Coronary artery (tissue), 2 donors: ENCODE measurements at places on chromosomes 3 and 15.

DNA sequence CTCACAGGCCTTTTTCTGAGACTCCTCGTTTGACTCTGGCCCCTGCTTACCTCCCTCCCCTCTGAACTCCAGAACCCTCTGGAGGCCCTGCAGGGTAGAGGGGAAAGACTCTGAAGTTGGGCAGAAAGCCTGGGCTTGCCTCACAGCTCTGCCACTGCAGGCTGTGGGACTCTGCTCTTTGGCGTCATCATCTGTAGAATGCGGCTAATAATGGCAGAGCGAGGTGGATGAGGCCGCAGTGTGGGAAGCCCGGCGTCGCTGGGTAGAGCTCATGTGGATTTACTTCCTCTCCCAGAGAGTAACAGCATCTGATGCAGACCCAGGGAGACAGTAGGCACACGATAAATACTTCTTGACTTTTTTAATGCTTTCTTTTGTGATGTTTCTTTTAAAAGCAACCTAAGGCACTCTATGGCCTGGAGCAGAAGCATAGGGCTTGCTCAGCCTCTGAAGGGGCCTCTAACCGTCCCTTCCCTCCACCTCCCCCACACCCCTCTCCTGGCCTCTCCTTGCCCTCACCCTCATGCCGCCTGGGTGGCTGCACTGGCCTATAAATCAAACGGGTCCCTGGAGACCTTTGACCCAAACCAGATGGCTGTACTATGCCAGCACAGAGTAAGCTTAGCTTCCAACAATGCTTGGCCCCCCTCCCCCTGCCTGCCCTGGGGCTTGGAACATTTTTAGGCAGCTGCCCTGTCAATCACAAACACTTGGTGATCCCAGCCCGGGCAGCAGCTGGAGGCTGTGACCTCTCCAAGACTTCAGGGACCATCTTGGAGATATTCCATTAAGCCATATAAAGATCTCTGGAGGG is 32.9 kb downstream of the SPSB4 start:
- DNase-seq = no peak

DNA sequence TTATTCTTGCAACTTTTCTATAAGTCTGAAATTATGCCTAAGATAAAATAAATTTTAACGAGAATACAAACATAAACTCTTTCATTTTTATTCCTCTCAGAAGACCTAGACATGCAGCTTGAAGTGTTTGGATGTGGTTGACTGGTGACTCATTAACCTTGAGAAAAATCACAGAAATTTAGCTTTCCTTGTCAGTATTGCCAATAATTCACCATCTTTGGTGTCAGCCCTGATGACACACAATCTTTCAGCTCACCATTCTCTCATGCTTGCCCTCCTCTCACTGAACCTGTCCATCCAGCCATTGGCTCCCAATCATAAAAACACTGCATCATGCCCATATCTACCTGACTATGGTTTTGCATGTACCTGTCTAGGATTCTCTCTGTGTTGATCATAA is 22.6 kb upstream of the TNFAIP8L3 start:
- no peak for DNase-seq

GRCh38 chr3:149455989-149456388 is 18.5 kb upstream of the TM4SF4 start:
- no peak for DNase-seq

DNA sequence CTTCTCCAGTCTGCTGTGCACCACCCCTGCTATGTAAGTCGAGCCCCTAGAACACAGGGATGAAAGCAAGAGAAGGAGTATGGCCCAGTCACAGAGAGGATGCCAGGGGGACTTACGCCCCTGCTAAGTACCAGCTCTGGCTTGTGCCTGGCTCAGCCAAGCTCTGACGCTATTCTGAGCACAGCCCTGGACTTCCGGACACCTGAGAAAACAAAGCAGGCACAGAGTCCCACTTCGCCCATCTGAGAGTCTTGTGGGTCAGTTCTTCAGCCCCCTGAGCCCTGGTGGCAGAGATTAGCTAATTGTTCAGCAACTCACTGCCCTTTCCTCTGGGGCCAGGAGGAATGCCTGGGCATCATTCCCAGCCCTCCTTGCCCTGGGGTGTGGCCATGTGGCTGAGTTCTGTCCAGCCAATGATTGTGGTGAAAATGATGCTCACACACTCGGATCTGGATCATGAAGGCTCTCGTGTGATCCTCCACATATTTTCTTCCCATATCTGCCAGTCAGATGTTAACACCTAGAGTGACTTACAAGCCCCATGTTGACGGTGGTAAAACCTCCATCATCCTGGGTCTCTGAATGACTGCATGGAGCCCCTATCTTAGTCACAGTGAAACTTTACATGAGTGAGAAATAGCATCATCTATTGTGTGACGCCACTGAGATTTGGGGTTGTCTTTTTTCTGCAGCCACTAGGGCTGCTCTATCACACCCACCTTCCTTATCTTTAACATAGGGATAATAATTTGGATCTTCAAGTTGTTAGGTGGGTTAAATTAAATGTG is 105.7 kb downstream of the TPRA1 start:
- peak; percentile 67 for DNase-seq

- no peak for DNase-seq
Measured at GRCh38 chr3:175159202-175159601, 300.1 kb downstream of the NAALADL2 start.

DNA sequence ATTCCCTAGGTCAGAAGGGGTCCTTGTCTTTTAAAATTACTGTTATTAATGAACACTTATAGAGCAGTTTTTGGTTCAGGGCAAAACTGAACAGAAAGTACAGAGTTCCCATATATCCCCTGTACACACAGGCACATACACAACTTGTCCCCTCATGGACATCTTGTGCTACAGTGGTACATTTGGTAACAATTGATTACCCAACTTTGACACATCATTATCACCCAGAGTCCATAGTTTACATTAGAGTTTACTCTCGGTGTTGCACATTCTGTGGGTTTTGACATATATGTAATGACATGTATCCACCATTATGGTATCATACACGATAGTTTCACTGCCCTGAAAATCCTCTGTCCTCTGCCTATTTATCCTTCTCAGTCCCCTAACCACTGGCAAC is 984 bp upstream of the EDC3 start:
- no peak for DNase-seq

GRCh38 chr15:66679061-66679656 is 22.9 kb upstream of the SMAD6 start:
- no peak for DNase-seq

- no peak for DNase-seq
Measured at GRCh38 chr3:142021127-142021526, 128.2 kb downstream of the TFDP2 start.

GRCh38 chr15:29043736-29044502 is 158.1 kb downstream of the APBA2 start:
- no peak for DNase-seq

- peak; percentile 16 for DNase-seq
Measured at GRCh38 chr15:28945626-28946230, 60.0 kb downstream of the APBA2 start.

DNA sequence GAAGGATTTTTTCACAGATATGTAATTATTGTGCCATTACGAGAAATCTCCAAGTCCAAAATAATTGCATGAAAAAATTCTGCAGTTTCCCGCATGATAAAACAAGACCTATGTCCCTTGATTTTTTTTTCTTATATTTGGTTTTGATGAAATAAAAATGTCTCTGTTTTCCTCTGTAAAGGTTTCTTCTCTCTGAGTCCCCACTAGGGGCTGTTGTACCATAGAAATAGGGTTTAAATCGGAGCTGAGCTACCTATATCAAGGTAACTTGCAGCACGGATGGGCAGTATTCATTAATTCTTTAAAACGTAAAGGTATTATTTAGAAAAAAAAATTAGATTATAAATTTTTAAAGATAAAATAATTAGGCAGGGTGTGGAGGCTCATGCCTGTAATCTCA is 66.6 kb upstream of the IGF1R start:
- DNase-seq = no peak

GRCh38 chr3:173938616-173939015 is 541.1 kb downstream of the NLGN1 start:
- no peak for DNase-seq

DNA sequence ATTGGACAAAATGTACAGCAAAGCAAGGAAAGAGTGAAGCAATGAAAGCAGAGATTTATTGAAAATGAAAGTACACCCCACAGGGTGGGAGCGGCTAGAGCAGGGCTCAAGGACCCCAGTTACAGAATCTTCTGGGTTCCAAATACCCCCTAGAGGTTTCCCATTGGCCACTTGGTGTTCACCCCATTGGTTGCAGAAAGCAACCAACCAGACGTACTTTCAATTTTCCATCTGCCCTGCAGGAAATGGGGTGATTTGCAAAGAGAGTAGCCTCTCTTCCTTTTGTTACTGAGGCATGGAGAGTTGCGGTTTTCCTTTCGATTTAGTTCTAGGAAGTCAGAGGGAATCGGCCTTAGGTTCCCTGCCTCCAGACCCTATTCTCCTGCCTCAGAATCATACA is 2.4 kb downstream of the PML start:
- DNase-seq = no peak

DNA sequence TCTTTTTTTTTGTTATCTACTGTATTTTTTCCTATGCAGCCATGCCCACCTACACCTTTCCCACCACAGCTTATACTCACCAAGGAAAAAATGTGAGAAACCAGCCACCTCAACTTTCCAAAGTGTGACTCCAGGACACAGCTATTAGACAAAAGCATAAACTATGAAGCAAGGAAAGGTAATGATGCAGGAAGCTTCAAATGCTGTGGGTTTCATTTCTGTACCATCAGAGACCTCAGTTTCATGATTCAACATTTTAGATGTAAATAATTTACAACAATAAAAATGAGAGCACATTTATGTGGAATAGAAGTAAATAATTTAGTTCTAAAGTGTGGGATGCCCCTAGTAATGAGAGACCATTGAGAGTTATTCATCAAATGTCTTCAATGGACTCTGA is 115.1 kb downstream of the CDIN1 start:
- DNase-seq = no peak

GRCh38 chr3:130242850-130243569 is 102.5 kb upstream of the COL6A5 start:
- no peak for DNase-seq

DNA sequence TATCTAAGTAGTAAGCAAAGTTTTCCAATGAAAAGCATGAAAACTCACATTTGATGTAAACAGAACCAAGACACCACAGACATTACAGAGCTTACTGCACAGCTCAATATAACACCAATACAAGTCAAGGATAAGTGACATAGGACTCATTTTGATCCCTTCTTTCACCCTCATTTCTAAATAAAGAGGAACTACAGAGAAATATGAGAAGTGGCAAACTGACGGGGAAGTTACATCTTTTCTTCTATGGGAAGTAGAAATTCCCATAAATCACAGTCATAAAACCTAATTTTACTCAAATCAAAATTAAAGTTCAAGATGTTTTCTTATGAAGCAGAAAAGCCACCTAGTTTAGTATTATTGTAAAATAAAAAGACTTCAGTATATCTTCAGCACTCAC is 3.8 kb downstream of the ATG3 start:
- no peak for DNase-seq

DNA sequence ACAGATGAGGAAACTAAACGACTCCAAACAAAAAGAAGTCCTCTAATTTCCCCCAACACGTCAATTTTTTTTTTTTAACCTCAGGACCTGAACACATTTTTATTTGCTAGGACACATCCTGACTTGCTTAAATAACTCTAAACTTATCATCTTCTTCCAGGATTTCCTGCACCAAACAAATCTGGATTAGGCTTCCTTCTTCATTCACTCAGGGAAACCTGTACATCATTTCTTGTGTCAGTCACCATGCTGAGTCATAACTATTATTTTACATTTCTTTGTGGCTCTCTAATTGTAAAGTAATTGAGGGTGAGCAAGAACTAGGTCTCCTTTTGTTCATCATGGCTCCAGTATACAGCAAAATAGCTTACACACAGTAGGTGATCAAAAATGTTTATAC is 433.4 kb upstream of the GBE1 start:
- DNase-seq = no peak

DNA sequence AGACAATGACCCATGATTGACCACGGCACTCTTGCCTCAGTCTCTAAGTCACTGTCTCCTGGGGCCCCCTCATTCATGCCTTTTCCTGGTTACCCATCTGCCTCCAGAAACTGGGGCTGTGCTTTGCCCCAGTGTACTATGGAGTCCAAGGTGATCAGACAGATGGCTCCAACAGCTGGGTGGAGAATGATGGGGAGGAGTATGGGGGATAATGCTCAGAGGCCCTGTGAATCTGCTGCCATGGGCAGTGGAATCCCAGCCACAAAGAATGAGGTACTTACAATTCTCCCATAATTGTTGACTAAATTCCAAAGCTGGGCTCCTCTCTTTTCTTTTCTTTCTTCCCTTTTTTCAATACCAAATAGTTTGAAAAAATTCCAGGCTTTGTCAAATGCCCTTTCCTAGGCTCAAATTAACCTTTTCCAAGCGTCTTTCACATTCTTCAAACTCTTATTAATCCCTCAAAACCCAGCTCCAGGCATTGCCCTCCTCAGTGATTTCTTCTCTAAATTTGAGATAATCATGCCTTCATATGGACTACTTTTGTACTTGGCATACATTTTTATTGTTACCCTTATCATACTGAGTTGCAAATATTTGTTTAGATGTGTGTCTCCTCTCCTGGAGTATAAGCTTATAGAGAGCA is 148.5 kb upstream of the ICE2 start:
- no peak for DNase-seq

- no peak for DNase-seq
Measured at GRCh38 chr3:65893631-65894030, 145.1 kb downstream of the MAGI1 start.

- DNase-seq = no peak
Measured at GRCh38 chr3:10702961-10703740, 112.9 kb upstream of the SLC6A11 start.

- DNase-seq = no peak
Measured at GRCh38 chr3:16842272-16843270, 42.2 kb upstream of the PLCL2 start.

- DNase-seq = no peak
Measured at GRCh38 chr3:56954125-56954524, 106.3 kb upstream of the SPATA12 start.

DNA sequence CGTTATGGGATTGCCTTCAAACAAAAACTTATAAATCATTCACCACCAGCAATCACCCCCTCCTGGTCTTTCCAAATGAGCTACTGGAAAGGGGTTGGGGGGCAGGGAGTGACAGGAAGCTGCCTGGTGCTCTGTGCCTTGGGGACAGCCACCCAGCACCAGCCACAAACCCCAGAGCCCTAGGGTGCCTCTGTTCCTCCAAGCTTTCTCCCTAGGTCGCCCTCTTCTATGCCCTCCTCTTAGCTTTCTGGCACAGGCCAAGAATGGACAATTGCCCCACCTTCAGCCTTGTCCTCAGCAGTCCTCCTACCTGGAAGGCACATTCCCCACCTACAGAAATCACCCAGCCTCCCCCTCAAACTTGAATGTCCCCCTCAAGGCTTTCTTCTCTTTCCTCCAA is 3.3 kb downstream of the OXTR start:
- DNase-seq = no peak

GRCh38 chr3:195257454-195258448 is 13.2 kb downstream of the XXYLT1 start:
- DNase-seq = no peak

GRCh38 chr3:178042376-178042775 is 493.9 kb upstream of the KCNMB2 start:
- no peak for DNase-seq

DNA sequence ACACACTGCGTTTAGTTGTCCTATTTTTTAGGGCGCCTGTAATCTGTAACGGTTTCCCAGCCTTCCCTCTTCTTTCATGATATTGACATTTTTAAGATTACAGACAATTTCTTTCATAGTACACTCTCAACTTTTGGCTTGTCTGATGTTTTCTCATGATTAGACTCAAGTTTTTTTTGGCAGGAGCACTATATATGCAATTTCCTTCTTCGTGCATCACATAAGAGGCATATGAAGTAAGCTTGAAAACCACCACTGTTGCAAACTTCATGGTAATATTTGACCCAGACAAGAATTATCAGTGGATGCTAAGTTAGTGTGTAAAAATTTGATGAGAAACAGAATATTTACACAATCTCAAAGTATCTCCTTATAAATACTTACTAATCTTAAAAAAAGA is 119.2 kb upstream of the CMC1 start:
- no peak for DNase-seq
